ENCODE measurements at places on chromosomes 12 and 14.
A peak's percentile ranks its signal among the peaks of the same experiment; 100 is the strongest.

- peak; percentile 86 for DNase-seq
Observed at GRCh38 chr12:110826592-110827200, 20.1 kb upstream of the CCDC63 start.

GRCh38 chr14:77302926-77303325 is 17.8 kb downstream of the POMT2 start:
- DNase-seq: peak; percentile 10

DNA sequence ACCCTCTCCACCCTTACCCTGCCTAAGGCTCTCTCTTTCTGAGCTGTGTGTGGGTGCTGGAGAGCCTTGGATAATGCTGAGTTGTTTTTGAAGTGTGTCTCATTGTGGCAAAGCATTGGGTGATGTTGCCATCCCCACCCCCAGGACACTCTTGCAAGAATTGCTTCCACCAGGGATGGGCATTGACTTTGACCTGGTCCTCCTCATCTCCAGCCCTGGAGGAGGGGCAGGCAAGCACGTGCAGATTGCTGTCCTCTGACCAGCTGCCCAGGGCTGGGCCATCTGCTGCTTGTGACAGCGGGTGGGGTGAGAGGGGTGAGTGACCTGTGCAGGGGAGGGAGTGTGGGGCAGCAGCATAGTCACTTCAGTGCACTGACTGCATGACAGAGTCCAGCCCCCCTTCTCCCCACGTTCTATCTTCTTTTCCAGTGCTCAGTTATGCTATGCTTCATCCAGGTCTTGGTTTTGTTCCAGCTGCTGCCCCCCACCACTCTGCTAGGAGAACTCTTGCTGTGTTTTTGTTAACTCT is 26.2 kb downstream of the SUSD6 start:
- no peak for DNase-seq

GRCh38 chr14:68824517-68825347 is 31.9 kb upstream of the ZFP36L1 start:
- DNase-seq: peak; percentile 61

- no peak for DNase-seq
Observed at GRCh38 chr12:14913381-14913781, 25.0 kb downstream of the ERP27 start.

DNA sequence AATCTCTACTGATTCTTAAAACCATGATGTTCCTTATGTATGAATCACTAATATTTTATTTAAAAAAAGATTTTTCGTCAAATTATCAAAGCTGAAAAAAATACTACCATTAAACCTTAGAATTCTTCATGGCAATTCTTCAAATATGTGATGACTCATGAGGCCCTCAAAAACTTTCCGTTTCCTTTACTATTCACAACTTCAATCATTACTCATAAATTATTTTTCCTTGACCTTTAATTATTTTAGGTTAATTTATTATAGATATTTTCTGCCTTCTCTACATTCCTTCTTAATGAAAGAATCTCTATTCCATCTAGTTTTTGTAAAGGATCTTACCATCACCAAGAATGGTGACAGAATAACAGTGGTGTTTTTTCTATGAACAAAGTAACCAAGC is 162.1 kb upstream of the SOX5 start:
- no peak for DNase-seq

GRCh38 chr14:53109105-53110041 is 43.8 kb downstream of the DDHD1 start:
- DNase-seq: peak; percentile 81

DNA sequence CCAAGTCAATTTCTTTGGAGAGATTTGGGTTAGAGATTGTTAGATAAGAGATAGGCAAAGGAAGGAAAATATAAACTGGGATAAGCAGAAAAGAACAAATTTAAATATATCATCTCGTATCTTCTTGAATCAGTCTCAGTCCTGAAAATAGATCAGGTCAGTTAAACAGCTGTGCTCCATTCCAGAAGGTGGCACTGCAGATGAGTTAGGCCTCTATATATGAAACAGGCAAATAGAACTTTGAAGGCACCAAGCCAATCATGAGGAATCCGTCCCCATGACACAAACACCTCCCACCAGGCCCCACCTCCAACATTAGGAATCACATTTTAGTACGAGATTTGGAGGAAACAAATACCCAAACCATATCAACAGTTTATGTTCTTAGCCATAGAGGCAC is 605.5 kb upstream of the USP15 start:
- peak; percentile 5 for DNase-seq

DNA sequence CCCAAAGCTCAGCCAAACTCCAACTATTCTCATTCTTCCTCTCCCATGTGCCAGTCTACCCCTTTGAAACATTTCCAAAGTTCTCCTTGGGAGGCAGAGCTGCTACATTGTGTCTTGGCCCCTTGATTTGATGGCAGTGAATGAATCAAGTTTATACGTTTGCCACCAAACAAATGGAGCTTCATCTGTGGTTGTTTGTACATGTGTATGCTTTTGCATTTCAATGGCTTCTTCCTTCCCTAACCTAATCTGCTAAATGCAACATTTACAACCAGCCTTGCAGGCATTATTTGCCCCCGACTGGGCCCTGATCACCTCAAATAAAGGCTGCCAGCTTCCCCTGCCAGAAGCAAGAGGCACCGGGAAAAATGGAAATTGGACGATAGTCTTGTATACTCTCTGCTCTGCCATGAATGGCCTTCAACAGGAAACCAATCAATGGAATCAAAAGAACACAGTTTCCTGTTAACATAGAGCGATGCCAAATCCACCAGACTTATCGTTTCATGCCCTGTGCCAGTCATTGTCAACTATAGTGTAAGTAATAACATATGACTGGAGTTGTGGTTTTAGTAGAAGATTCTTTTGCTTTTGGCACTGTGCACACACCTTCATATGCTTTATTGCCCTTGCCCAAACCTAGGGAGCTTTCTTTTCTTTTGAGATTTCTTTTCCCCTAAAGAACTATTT is 97.8 kb downstream of the TMEM30B start:
- no peak for DNase-seq

GRCh38 chr14:76396714-76397187 is 20.8 kb downstream of the ESRRB start:
- no peak for DNase-seq

- no peak for DNase-seq
Observed at GRCh38 chr12:123092866-123093265, 58.0 kb downstream of the PITPNM2 start.

GRCh38 chr14:51602310-51602709 is 49.4 kb upstream of the FRMD6 start:
- no peak for DNase-seq

- DNase-seq: peak; percentile 92
Observed at GRCh38 chr14:92696366-92696765, 52.1 kb downstream of the LGMN start.

DNA sequence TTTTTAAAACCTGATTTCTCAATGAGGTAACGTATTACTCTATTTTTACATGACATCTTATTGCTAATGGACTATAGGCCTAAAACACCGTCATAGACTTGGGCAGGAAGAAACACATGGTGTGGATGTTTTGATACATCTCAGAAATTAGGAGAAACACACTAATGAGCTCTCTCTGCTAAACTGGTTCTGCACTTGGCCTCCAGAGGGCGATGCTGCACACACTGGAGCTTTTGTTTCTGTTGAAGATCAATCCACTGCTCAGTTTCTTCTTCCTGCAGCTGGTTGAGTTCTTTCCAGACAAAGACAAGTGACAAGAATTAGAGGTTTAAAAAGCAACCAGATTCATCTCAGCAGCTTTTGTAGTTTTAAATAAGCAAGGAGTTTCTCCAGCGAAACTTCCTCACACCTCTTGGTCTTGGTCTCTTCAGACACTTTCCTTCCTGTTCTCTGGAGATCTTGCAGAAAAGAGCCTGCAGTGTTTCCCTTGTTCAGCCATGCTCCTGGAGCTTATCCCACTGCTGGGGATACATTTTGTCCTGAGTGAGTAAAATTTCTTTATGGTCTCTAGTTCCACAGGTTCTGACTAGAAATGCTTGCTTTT is 178.5 kb upstream of the OR4E1 start:
- DNase-seq: peak; percentile 17

GRCh38 chr12:76864791-76865400 is 13.9 kb downstream of the CSRP2 start:
- no peak for DNase-seq

DNA sequence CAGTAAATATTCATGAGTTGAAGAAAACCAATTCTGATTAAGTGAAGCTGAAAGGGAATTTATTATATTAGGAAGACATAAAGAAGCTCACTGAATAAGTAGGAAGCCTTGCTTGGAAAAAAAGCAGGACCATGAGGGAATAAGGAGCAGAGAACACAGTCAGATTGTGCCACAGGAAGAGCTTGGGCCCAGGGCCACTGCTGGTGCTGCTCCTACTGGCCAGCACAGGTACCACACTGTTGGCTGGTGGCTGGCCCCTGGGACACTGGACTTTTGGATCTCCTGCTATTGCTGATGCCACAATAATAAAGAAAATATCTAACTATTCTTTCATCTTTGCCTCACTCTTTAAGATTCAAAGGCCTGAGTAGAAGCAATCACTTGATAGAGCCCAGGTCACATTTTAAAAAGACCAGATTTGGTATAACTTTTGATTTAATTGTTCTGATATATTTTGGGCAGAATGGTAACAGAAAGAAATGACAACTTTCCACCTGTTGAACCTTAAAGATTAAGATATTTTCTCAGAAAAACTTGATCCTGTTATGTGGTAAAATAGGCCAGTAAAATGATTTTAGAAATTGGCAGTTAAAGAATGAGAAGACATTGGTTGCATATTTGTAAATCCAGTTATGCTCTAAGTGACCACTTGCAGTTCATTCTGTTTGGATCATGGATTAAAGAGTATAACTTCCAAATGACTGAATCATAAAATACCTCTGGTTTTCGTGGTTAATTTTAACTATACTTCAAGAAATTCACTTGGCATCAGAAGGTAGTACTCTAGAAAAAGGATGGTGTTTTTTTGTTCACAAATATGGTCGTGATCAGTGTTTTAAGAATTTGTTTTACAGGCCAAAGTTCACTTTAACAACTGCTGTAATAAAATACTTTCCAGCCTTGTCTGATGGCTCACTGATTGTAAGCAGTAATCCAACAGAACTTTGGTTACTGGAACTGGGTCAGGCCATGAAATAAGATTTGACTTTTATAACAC is 68.3 kb downstream of the DERA start:
- DNase-seq: no peak

DNA sequence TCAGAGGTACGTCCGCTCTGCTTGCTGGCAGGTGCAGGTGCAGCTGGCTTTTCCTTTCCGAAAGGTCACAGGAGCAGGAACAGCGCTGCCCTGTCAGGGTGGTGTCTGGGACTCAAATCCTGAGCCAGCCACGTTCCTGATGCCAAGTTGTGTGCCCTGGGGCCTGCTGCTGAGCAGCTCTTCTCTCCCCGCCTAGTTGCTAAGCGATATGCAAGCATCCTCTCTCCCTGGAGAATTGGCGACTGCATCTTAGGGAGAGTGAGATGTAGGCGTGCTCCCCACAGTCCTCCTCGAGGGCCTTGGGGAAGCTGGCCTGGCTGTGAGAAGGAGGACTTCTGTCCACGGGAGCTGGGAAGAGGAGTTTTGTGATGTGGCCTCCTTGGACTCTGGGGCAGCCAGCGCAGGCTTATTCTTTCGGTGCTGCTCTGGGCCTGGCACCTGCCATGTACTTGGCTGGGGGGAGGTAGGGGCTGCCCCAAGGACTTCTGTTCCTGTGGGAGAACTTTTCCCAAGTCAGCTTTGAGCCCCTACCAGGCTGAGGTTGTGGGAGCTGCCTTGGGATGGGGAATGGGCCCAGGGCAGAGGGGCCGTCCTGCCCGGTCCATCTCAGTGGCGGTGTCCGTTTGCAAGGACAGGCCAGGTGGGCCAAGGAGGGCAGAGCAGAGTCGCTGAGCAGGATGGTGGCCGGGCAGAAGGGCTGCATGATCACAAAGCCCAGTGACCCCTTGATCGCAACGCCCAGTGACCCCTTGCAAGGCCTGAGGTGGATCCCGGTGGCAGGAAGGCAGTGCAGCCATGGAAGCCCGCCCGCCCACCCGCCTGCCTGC is 183.5 kb downstream of the ADGRD1 start:
- DNase-seq: no peak

DNA sequence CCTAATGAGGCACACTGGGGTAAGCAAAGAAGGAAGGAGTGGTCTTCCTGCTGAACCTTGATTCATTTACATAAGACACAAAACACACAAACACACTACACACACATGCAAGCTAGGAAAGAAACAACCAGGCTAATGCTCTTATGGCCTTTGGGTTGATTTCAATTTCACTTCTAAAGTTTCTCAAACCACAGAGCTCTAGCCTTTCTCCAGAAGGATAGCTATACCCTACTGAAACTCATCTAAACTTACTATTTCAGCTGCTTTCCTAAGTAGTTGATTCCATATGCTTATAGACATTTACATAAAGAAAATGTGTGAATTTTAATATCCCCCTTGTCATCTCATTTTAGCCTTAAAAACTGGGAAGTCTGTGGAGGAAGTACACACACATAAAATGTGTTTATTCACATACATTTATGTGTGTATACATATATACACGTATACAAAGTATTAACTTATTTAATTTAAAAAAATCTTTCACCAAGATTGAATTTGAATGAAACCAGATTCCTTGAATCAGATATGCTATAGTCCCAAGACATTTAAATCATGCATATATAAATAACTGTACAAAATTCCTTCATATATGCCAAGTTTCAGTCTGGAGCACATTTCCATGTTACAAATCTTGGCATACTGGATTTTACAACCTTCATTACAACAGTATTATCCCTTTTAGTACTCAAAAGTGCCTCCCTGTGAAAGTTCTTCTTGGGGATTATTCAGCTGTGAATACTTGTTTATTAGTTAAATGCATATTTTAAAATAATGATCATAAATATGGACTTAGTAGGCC is 231.8 kb upstream of the NPAS3 start:
- DNase-seq: no peak

DNA sequence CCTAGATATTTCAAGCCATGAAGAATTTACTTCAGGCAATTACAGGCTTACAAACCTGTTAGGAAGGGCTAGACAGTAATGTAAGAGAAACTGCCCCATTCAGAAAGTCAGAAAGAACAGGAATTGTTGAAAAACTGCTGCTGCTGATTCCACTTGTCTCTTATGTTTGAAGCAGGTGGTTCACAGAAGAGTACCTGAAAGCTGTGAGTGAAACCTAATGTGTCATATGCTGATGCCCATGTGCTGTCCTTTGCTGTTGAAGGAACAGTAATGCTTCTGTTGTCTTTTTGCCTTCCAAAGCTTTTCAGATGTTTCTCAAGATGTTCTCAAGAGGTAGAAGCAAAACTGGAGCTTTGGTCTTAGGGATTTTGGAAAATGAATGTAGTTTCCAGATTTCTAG is 39.0 kb downstream of the MNAT1 start:
- no peak for DNase-seq

DNA sequence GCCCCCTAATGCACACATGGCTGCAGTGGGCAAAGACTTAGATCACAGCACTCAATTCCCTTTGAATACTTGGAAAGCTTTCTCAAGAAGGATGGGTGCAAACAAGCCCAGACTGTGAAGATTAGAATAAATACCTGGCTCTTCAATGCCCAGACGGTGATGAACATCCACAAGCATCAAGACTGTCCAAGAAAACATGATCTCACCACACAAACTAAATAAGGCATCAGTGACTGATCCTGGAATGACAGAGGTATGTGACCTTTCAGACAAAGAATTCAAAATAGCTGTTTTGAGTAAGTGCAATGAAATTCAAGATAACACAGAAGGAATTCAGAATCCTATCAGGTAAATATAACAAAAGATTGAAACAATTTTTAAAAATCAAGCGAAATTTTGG is 43.8 kb upstream of the ZDHHC17 start:
- DNase-seq: no peak

- peak; percentile 89 for DNase-seq
Observed at GRCh38 chr14:66514213-66514612, 6.3 kb downstream of the GPHN start.

GRCh38 chr12:98416845-98417244 is 98.5 kb upstream of the TMPO start:
- peak; percentile 47 for DNase-seq

- no peak for DNase-seq
Observed at GRCh38 chr14:80605536-80605935, 336.0 kb downstream of the CEP128 start.
